ENCODE measurements at places on chromosomes 5 and 9.

- no peak for DNase-seq
These were observed 11.5 kb upstream of the FRMPD1 start for GRCh38 chr9:37639109-37639762.

GRCh38 chr9:125932012-125932411, 184.8 kb downstream of the PBX3 start:
- no peak for DNase-seq

- no peak for DNase-seq
These were observed 2.5 kb downstream of the FEM1C start for GRCh38 chr5:115542086-115542485.

GRCh38 chr5:176133877-176134276, 104.3 kb upstream of the SIMC1 start:
- DNase-seq: no peak

DNA sequence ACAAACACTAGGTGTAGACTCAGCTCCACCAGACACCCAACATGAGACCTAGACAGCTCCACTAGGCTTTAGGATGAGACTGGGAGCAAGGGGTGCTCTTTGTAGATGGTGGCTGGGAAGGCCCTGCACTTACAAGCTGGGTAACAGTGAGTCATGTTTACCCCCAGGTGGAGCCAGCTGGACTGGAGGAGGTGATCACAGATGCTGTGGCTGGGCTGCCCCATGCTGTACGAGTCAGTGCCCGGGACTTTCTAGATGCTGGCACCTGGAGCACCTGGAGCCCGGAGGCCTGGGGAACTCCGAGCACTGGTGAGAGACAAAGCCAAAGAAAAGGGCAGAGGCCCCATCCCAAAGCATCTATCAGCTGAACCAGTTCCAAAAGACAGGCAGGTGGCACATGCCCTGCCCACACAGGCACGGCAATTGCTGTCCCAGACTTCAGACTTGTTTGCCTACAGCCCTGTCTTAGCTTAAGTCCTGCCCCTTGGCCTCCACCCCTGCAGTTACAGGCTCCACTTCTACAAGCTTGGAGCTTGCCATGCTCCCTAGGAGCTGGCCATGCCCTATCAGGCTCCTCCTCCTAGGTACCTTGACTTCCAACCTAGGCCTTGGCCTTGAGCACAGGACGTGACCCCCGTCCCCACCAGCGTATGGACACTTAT, 2.7 kb downstream of the CCL27 start:
- no peak for DNase-seq

GRCh38 chr5:155978850-155979249, 348.1 kb upstream of the SGCD start:
- no peak for DNase-seq

DNA sequence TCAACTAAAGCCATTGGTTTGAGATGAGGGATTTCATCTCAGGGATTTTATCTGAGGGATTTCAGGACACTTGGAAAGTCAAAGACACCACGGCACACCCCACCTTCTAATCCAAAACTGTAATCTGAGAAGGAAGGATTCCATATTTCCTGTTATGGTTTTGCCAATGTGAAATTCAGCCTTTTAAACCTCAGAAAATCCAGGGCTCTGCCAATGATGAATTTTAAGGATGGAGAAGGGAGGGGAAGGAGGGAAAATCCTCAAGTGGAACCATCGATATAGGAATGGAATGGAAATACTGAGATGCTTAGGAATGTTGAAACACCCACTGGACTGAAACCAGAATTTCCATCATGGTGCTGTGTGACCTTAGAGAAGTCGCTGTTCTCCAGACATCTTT, 5.3 kb downstream of the C1QTNF3 start:
- DNase-seq: no peak

DNA sequence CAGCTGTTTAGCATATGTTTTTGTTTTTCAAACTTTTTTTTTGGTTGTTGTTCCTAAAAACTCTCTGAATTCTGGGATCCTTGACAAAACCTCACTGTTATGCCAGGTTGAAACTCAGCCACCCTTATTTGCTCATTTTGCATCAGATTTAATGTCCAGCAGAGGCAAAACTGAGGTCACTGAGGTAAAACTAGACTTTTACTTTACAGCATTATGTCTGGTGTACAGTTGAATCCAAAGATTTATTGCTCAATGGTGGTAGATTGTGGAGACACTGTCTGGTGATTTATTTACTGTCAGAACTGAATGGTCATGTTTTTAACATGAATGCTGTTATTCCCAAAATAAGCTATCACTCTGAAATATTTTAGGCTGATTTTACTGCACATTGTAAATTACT, 87.9 kb downstream of the FBXL7 start:
- no peak for DNase-seq

DNA sequence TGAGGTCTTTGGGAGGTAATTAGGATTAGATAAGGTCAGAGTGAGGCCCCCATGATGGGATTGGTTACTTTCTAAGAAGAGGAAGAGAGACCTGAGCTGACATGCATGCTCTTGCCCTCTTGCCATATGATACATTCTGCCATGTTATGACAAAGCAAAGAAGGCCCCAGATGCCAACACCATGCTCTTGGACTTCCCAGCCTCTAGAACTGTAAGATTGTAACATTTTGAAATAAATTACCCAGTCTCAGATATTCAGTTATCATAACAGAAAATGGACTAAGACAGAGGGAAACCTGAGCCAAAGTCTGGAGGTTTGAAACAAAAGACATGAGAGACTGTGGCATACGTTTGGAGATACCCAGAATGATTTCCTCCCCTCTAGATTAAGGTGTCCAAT, 318.6 kb downstream of the ARHGEF28 start:
- no peak for DNase-seq

DNA sequence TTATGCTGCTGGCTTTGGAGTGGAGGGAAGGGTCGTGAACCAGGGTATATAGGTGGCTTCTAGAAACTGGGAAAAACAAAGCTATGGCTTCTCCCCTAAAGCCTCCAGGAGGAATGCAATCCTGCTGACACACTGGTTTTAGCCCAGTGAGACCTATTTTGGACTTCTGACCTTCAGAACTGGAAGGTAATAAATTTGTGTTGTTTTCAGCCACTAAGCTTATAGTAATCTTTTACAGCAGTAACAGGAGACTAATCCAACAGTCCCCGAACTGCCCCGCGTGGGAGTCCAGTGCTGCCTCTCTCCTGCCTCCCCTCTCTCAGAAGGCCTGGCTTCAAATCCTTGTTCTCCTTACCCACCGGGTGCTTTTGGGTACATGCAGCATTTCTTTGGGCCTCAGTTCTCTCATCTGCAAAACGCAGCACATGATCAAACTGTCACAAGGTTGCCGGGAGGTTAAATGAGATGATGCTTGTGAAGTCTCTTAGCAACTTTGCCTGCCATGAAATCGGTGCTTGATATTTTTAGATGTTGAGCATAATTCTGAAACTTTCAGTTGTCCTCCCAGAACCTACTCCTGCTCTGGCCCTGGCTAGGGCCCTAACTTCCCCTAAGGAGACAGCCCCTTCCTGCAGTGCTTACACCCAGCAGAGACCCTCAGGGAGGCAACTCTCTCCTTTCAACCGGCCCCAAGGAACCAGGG, 127.3 kb upstream of the BOD1 start:
- no peak for DNase-seq

- DNase-seq: no peak
These were observed 48.9 kb downstream of the SAR1B start for GRCh38 chr5:134583766-134584165.

DNA sequence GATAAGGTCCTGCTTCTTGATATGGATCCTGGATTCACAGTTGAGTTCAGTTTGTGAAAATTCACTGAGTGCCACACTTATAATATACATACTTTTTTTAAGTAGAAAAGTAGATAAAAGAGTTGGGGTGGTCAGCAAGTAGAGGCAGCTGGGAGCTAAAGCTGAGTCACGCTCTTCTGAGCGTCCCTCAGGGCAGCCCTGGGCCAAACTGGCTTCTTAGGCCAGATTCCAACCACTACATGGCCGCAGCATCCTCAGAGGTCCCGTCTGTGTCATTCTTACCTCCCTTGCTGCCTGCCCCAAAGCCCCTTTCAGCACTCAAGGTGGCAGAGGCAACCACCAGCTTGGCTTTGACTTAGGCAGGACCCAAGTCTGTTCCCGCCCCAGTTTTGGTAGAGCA, 123.3 kb upstream of the TBC1D2 start:
- no peak for DNase-seq

GRCh38 chr5:179284751-179285631, 60.3 kb downstream of the ADAMTS2 start:
- no peak for DNase-seq

GRCh38 chr5:179234563-179235135, 110.6 kb downstream of the ADAMTS2 start:
- no peak for DNase-seq

GRCh38 chr9:630817-631216, 210.7 kb upstream of the DMRT1 start:
- DNase-seq: no peak

- DNase-seq: no peak
These were observed 91.8 kb upstream of the GPR151 start for GRCh38 chr5:146607659-146608332.

DNA sequence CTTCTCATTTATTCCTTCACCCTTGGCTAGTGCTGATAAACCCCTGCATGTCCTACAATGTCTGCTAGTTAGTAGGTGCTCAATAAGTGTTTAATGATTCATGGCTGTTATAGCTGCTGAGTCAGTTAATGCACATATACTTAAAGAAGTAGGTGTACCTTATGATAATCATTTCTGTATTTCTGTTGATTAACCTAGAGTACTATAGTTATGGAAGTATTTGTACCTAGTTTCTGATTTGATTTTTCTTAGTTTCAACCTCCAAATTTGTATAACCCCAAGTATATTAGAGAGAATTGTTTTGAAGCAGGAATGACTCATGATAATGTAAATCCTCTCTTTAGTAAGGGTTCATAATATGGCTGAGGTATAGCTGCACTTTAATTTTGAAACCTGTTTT, 8.9 kb downstream of the SMAD5 start:
- DNase-seq: no peak

GRCh38 chr5:109950634-109951033, 260.9 kb downstream of the MAN2A1 start:
- DNase-seq: no peak
